ENCODE measurements at places on chromosomes 1 and 21. TPM values are rescaled to one million over a fixed set of nuclear protein-coding genes. Genes with fewer than 3 reads are reported as not detected.

Gene ST6GALNAC5
- not detected for total RNA-seq

Gene FMOD
- total RNA-seq = not detected

Gene NR1I3
- not detected for total RNA-seq

Gene FCAMR
- total RNA-seq = not detected

Gene DMRTA2
- 0.16 TPM for total RNA-seq

Gene TMEM81
- total RNA-seq = 2.0 TPM

Data from A549 treated with RU486 at 1 μM for 4 hours (cell line).